ENCODE measurements at places on chromosomes 2 and 18.

- DNase-seq = no peak
These were observed 414.4 kb downstream of the MTX2 start for GRCh38 chr2:176683618-176684111.

- DNase-seq = no peak
These were observed 162.6 kb upstream of the SIX3 start for GRCh38 chr2:44778671-44779476.

DNA sequence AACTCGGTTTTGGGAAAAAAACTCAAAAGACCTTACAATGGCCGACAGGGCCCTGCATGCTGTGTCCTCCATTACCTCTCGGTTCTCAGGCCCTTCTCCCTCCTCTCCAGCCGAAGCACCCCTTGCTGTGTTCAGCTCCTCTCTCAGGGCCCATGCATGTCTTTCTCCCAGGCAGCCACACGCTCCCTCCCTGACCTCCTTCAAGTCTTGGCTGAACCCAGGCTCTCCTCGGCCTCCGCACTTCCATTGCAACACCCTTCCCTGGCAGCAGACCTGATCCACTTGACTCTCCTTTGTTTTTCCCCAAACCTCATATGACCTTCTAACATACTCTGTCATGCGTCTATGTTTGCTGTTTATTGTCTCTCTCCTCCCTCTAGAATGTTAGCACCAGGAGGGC lies 114.0 kb downstream of the CYP26B1 start:
- DNase-seq = peak; percentile 56

- DNase-seq = no peak
These were observed 15.8 kb downstream of the KYNU start for GRCh38 chr2:142893241-142893640.

DNA sequence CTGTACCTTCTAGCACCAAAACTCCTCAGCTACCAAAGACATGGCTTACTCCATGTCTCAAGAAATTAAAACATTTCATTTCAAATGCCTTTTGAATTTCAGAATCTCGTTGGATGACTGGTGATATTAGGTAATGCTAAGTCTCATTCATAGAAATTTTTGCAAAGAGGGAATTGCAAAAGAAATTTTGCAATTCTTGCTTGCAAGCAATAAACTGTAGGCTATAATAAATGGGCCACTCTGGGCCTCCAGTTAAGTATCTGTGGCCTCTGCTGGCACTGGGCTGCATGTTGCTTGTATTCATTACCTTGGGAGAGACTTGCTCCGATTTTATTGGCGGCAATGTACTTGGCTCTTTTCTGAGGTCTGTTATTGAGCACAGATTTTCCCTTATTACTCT lies 2.8 kb upstream of the LCLAT1 start:
- no peak for DNase-seq

GRCh38 chr2:18835787-18836186 lies 246.4 kb upstream of the NT5C1B start:
- DNase-seq = no peak

- DNase-seq = no peak
These were observed 97.6 kb upstream of the SLC39A10 start for GRCh38 chr2:195559431-195559914.

GRCh38 chr2:1633092-1633671 lies 111.1 kb downstream of the PXDN start:
- DNase-seq = no peak

- DNase-seq = no peak
These were observed 616.0 kb downstream of the NUP35 start for GRCh38 chr2:183740241-183740640.

GRCh38 chr2:46803911-46804670 lies 111.5 kb downstream of the MCFD2 start:
- no peak for DNase-seq

DNA sequence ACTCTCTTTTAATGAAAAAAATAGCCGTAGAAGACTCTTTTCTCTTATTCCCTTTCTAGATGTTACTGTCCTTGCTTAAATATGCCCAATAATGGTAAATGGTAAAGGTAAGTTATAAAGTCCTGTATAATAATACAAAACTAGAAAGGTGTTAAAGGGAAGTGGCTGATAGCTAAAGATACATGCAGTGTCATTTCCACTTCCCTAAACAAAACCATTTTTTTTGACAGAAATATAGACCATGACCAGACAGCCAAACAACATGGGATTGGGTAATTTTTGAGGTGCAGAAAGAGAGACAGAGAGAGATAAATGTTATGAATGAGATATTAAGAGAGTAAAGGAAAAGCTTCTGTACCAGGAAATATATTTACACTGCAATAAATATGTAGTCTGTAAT lies 731.7 kb upstream of the REG3G start:
- DNase-seq = no peak

DNA sequence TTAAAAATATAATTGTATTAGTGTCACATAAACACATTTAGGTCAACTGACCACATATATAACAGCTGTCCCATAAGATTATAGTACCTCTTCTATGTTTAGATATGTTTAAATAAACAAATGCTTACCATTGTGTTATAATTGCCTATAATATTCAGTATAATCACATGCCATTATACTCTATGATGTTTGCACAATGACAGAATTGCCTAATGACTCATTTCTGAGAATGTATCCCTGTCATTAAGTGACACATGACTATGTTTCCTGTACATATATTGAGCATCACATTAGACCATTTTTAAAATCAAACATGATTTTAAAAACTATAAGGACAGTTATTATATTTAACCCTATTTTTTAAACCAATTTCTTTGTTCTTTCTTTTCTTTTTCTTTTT lies 89.8 kb downstream of the HS6ST1 start:
- no peak for DNase-seq

- no peak for DNase-seq
These were observed 436.6 kb upstream of the NRP2 start for GRCh38 chr2:205245652-205246051.

GRCh38 chr2:238645095-238645494 lies 202.8 kb upstream of the TWIST2 start:
- no peak for DNase-seq

GRCh38 chr2:224350703-224351102 lies 51.2 kb downstream of the FAM124B start:
- DNase-seq = no peak

GRCh38 chr2:25697559-25698341 lies 24.4 kb upstream of the DTNB start:
- no peak for DNase-seq

GRCh38 chr18:25467226-25467987 lies 115.4 kb upstream of the ZNF521 start:
- no peak for DNase-seq

- DNase-seq = no peak
These were observed 9.7 kb upstream of the SNED1 start for GRCh38 chr2:240988571-240989271.

- no peak for DNase-seq
These were observed 79.3 kb downstream of the CEP192 start for GRCh38 chr18:13070460-13070859.

DNA sequence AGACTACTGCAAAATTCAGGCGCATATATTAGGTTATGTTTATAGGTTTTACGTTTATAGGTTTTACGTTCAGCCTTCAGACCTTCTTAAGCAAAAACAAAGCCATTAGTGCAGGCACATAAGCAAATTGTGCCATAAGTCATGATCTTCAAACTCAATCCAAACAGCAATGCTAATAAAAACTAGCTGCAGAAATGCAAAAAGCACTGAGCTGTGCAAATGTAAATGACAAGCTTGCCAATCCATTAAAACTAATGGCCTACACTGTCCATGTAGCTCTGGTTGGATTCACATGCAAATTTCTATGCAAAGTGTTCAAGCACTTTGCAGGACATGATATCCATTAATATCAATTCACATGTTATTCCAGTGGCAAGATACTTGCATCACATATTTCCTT lies 50.9 kb downstream of the LRPPRC start:
- no peak for DNase-seq

DNA sequence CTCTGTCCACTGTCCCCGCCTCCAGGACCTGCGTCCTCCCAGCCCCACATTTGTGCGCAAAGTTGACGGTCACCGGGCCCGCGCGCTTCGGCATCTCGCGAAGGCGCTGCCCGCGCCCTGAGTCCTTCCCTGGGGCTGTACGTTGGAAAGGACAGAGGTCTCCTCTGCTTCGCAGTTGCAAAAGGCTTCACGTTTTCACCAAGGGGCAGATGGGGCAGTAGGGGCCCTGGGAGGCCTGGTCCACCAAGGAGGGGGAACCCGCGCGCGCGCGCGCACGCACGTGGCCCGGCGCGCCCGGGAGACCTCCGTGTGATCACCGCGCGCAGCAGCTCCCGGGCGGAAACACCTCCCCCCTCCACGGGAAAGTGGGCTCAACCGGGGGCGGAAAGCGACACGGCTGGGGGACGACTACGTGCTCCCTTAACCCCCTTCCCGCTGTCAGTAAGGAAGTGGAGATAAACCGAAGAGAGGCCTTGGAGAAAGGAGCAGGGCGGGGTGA lies 21.9 kb downstream of the TEX44 start:
- DNase-seq = no peak

DNA sequence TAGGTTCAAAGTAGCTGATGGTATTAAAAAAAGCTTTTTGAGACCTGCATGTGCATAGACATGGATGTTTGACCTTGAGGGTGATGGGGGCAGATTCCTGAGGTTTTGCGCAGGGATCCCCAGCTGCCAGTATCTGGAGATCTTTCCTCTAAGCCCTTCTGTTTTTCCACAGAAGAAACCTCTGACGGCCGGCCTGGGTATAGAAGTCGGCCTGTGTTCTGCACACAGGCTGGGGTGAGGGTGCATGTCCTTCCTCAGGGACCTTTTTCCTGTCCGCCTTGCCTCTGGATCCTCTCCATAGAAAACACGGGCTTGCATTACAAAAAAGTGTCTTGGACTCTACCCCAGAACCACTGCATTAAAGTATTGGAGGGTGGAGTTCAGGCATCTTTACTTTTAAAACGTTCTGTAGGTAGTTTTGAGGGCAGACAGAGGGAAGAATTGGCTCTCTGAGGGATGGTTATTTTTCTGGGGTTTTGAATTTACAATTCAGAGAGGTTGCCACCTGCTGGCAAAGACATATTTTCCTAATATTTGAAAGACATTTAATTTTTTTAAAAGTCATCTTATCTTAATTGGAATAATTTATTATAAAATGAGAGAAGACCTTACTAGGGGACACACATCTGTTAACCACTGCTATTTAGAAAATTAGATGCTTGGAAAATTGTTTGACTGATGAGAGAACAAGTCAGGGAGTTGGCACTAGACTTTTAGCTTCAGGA lies 350.6 kb downstream of the DCDC2C start:
- no peak for DNase-seq

GRCh38 chr2:128774320-128775216 lies 455.9 kb upstream of the HS6ST1 start:
- DNase-seq = peak; percentile 64

- DNase-seq = no peak
These were observed 52.1 kb upstream of the ITGA6 start for GRCh38 chr2:172375251-172375650.

- no peak for DNase-seq
These were observed 1.8 kb downstream of the DSC3 start for GRCh38 chr18:31040686-31041270.

DNA sequence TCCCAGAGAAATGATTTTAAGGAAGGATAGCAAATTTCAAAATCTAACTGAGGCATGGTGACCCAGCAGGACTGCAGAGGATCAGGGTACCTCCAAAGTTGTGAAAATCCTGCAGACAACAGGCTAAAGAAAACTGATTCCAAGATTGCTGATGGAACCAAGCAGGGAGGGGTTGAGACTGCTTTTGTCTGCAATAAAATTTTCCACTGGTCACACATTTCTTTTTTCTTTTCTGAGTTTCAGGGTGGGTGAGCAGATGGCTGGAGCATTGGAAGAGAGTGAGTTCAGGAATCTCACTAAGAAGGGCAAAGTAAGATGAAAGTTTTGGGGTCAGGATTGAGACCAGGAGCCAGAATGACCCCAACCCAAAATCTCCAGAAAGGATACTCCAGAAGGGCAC lies 321.0 kb downstream of the TNS1 start:
- DNase-seq = no peak

DNA sequence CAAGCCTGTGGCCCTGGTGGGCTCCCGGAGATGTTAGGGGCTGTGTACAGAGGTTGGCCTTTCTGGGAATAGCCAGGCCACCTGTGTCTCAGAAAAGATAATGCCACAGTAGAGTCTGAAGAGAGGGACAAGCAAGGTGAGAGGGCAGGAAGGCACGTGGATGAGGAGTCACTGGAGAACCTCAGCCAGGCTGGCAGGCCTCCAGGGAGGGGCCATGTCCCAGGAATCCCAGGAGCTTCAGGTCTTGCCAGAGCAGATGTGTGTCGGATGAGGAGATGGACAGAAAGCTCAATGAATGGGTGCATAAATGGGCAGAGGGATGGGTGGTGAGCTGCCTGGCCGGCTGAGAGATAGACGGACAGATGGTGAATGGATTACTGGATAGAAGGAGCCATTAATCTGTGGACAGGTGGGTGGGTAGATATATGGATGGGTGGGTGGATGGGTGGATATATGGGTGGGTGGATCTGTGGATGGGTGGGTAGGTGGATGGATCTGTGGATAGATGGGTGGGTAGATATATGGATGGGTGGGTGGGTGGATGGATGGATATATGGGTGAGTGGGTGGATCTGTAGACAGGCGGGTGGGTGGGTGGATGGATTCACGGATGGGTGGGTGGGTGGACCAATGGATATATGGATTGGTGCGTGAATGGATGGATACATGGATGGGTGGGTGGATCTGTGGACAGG lies 7.9 kb upstream of the OTOF start:
- DNase-seq = no peak

- no peak for DNase-seq
These were observed 136.0 kb downstream of the EML6 start for GRCh38 chr2:54859416-54859815.

DNA sequence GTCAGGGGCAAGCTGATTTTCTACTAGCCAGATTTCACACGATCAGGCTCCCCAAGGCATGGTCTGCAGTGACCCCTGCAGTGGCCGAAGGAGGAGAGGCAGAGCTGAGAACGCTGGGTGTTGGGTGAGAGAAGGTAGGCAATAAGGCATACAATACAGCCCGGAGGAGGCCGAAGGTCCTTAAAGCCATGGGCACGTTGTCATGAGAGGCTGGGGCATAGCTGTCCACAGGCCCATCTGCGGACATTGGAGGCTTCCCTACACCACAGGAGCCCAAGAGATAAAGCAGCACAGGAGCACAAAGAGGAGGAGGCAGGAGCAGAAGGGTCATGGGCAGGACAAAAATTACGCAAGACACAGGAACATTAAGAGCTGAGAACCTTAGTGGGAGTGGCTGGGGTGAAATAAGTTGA lies 16.7 kb upstream of the BZW1 start:
- DNase-seq = no peak

DNA sequence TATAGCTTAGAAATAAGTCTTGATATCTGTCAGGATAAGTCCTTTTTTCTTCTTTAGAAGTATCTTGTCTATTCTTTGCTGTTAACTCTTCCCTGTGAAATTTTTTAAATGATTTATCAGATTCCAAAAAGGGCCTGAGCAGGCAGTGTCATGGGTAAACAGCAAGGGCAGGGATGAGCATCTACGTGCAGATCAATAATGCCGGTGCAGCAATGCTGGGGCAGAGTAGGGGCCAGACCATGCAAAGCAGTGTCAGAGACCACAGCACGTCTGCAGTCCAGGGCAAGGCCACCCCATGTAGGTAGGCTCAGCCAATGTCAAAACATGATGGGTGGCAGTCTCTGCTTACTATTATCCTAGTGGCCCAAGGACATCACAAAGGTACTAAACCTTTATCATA lies 182.2 kb downstream of the TMEM247 start:
- DNase-seq = no peak

All from chondrocyte (in vitro differentiated cells).